ENCODE measurements at places on chromosomes 4 and X. TPM values are rescaled to one million over a fixed set of nuclear protein-coding genes. Genes with fewer than 3 reads are reported as not detected.

GRCh38 chrX:46737462-46737861 lies 21.5 kb downstream of the SLC9A7 start:
- H3K4me3 ChIP-seq: no peak overlapping the region
- H3K4me1 ChIP-seq: no peaks in the 10 kb centered on the region
- H3K27ac ChIP-seq: no peak overlapping the region

DNA sequence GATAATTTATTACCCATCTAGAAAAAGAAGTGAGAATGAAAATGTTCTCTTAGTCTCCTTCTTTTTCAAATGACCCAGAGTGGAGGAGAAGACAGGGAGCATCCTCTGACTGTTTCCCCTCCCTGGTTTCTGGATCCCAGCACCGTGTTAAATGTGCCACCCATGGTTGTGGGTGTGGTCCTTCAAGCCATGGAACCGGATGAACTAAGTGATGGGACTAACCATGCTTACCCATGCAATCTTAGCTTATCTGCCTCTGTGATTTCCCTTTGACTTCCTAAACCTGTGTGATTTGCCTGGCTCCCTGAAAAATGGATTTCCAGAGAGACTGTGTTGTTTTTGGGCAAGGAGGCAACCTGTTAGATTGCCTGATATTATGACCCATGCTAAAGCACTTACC lies 437.1 kb downstream of the MAGEB5 start:
- H3K36me3 ChIP-seq: no peaks in the 10 kb centered on the region
- no peaks in the 10 kb centered on the region for H3K27me3 ChIP-seq
- no peak overlapping the region for H3K27ac ChIP-seq
- no peaks in the 10 kb centered on the region for H3K4me1 ChIP-seq
- DNase-seq: no peak
- no peak overlapping the region for H3K4me3 ChIP-seq

GRCh38 chr4:156378033-156378665 lies 424.5 kb upstream of the CTSO start:
- H3K4me3 ChIP-seq: no peak overlapping the region
- no peaks in the 10 kb centered on the region for H3K27me3 ChIP-seq
- no peaks in the 10 kb centered on the region for H3K4me1 ChIP-seq
- no peaks in the 10 kb centered on the region for H3K36me3 ChIP-seq

DNA sequence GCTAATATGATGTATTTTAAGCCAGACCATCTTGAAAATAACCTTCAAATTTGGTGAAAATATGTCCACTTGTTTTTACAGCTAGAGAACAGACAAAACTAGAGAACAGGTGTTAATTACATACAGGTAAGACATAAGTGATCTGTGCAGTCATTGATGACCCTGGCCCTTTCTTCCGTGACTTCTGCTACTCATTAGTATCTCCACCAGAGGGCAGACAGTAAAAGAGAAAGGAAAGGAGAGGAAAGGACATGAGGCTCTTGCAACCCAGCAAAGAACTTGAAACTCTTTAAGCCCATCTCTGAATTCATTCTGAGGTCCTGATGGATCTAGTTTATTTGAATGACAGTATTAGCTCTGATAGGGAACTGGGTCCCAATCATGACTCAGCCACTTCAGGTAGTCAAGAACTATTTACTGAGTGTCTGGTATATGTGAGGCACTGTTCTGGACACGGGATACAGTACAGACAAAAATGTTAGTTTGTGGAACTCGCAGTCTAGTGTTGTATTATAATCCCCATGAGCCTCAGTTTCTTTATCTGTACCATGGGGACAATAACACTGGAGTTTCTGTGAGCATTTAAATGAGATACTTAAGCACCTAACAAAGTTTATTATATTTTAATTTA lies 121.0 kb upstream of the TEX13D start:
- no peak overlapping the region for H3K4me3 ChIP-seq
- no peaks in the 10 kb centered on the region for H3K27me3 ChIP-seq
- H3K36me3 ChIP-seq: no peaks in the 10 kb centered on the region

- no peak for DNase-seq
- no peaks in the 10 kb centered on the region for H3K36me3 ChIP-seq
- no peaks in the 10 kb centered on the region for H3K4me1 ChIP-seq
- H3K27ac ChIP-seq: no peak overlapping the region
- H3K4me3 ChIP-seq: no peak overlapping the region
- H3K27me3 ChIP-seq: no peaks in the 10 kb centered on the region
Measured at GRCh38 chrX:38982370-38982769, 181.1 kb downstream of the MID1IP1 start.

Gene STBD1
- total RNA-seq: 3.8 TPM

Gene PHKA1
- 0.29 TPM for total RNA-seq

Measured in CD4-positive, alpha-beta memory T cell (primary cell).